Upper lobe of left lung (tissue), 6 donors: ENCODE measurements at places on chromosomes 4 and X. TPM values are rescaled to one million over a fixed set of nuclear protein-coding genes. Genes with fewer than 3 reads are reported as not detected.

Gene RBM47
- 187 TPM for total RNA-seq

GRCh38 chrX:124975456-124975855 lies 344.2 kb upstream of the TEX13C start:
- DNase-seq: no peak

DNA sequence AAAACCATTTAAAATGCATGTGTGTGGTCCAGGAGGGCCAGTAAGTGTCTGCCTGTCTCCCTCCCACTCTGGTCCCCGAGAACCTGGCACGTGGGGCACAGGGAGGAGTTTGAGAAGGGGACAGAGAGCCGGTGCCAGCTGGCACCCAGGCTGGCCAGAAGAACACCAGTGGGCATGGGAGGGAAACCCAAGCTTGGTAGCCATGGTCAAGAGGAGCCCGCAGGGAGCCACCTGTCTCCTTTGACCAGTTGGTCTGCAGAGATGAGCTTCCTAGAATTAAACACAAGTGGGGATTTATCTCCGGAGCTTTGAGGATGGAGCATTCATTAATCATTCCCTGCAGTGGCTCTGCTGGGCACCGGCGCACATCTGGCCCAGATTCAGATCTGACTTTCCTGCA lies 41.6 kb downstream of the HMX1 start:
- DNase-seq: peak; percentile 15

DNA sequence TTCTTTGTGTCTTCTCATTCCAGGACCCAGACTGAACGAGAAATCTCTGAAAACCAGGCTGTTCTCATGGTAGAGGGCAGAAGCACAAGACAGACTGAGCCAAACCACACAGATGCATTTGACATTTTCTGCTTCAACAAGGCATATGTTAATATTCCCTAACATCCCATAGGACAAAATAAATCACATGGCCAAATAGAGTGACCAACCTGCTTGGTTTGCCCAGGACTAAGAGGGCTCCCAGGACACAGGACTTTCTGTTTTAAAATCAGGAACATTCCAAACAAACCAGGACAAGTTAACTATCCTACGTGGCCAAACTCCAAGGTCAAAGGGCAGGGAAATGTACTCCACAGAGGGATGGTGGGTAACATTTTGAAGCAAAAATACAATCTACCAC lies 11.7 kb downstream of the CTPS2 start:
- DNase-seq: no peak

GRCh38 chr4:64564126-64564525 lies 154.9 kb upstream of the TECRL start:
- DNase-seq: no peak

- DNase-seq: peak; percentile 89
Observed at GRCh38 chr4:153465615-153466080, 512 bp upstream of the TMEM131L start.

- DNase-seq: no peak
Observed at GRCh38 chr4:74996996-74997395, 64.1 kb downstream of the PARM1 start.

GRCh38 chr4:147772459-147772969 lies 40.6 kb downstream of the ARHGAP10 start:
- DNase-seq: no peak

- no peak for DNase-seq
Observed at GRCh38 chrX:119101168-119101567, 26.4 kb downstream of the KIAA1210 start.
